ENCODE measurements at places on chromosomes 12 and 14.

- DNase-seq, result peak; percentile 67
These were observed 28.5 kb downstream of the TMCC3 start for GRCh38 chr12:94621662-94622359.

DNA sequence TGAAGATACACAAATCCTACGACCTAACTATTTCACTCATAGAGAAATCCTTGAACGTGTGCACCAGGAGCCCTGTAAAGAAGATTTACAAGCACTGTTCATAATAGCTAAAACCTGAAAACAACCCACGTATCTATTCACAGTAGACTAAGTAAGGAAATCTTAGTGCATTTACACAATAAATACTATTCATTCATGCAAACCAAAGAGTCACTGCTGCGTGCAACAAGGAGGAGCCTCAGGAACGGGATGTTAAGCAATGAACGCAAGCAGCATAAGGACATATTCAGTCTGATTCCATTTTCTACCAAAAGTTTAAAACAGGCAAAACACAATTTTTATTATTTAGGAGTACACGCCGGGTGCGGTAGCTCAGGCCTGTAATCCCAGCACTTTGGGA is 176.6 kb downstream of the TTC7B start:
- no peak for DNase-seq

GRCh38 chr14:105878125-105878524 is 351.7 kb downstream of the TMEM121 start:
- DNase-seq, result no peak

DNA sequence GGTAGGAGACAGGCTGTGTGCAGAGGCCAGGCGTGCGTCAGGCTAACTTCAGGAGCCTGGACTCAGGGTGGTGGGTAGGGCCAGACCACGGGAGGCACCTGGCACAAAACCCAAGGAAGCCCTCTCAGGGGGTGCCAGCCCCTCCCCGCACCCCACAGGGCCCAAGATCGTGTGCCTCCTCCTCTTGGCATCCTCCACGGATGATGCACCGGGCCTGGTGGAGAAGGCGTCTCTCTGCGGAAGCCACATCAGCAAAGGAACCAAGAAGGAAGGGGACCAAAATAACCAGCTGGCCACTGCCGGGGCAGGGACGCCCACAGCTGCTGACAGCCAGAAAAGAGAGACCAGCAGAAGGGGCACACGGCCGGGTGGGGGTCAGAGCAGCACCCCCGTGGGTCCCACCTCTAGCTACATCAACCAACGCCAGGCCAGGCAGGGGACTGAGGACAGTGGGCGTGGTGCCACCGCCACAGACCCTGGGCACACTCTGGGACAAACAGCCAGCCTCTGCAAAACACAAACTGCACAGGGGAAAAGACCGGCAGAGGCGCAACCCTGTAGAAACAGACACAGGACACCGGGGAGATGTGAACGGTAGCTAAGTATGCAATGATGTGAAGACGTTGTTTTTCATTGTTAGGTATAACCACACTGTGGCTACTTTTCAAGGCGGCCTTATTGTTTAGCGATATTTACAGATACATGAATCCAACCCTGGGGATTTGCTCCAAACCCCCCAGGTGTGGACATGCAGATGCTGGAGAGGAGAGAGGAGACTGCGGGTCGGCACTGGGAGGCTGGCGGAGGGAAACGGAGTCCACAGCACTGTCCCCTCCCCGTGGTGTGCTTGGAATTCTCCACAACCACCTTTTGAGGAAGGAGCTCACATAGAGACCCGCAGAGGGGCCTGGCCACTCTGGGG is 26.1 kb upstream of the C14orf180 start:
- no peak for DNase-seq

DNA sequence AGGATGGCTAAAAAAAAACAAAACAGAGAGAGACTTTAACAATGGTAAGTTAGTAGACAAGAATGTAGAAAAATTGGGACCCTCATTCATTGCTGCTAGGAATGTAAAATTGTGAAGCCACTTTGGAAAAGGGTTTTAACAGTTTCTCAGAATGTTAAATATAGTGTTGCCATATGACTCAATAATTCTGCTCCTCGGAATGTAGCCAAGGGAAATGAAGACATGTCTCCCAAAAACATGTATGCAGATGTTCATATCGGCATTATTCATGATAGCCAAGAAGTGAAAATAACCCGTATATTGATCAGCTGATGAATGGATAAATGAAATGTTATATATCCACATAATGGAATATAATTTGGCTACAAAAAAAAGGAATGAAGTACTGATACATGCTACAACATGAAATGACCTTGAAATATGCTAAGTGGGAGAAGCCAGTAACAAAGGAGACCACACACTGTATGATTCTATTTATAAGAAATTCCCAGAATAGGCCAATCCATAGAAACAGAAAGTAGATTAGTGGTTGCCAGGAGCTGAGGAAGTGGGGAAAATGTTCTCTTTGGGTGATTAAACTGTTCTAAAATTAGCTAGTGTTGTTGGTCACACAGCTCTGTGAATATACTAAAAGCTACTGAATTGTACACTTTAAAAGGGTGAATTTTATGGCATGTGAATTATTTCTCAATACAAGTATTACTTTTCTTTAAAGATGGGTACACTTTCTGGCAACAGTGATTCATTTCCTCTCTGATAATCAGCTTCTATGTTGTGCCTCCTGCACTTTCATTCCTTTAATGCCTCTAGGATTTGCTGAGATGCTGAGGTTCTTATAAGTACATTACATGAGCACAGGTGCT is 132.5 kb downstream of the DAAM1 start:
- no peak for DNase-seq
